ENCODE measurements at places on chromosomes 4 and X.

GRCh38 chrX:3326681-3327080, 19.8 kb downstream of the MXRA5 start:
- peak; percentile 76 for DNase-seq

DNA sequence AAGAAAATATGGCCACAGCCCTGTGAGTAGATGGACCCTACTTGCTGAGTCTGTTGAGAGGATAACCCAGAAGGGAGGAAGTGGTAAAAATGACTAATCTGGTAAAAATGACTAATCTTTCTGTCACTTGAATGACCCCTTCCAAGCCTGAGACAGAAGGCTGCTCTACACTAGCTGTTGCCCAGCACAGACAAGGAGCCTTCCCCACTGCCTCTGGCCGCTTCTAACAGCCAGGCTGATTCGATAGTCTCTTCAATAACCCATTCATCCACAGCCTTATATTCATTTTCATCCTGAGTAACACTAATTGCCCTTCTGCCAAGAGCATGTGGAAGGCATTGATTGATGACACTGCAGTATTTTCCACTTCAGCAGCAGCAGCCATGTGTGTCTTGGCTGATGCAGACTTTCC, 18.4 kb downstream of the MAGEB17 start:
- DNase-seq, result peak; percentile 38

- peak; percentile 93 for DNase-seq
Measured at GRCh38 chr4:140861359-140862176, 105.4 kb upstream of the TBC1D9 start.

DNA sequence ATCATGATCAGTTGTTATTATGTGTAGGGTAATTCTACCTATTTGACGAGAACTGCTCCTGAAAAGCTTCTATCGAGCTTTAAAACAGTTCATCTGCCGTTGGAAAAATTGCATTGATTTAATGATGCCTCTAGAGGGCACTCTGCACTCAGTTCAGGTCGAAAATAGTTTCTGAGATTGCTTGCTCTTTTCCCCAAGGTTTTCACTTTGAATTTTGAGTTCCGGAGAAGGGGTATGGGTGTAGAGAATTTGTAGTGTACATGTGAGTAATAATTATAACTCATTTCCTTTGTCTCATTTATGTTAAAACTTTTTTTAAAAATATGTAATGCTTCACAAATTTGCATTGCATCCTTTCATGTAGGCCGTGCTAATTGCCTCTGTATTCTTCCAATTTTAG, 28.4 kb upstream of the TNIP3 start:
- DNase-seq, result peak; percentile 79

DNA sequence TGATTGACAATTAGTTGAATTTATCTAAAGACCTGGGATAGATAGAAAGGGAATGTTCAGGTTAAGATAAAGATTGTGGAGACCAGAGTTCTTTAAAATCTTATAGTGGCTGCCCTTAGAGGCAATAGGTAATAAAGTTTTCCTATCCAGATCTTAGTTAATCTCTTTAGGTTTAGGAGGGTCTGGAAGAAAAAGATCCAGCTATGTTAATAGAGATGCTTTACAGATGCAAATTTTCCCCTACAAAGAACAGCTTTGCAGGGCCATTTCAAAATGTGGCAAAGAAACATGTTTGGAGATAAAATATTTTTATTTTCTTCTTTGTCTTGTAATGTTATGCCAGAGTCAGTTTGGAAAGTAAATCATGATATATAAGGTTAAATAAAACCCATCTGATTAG, 54.1 kb upstream of the CHIC1 start:
- no peak for DNase-seq

DNA sequence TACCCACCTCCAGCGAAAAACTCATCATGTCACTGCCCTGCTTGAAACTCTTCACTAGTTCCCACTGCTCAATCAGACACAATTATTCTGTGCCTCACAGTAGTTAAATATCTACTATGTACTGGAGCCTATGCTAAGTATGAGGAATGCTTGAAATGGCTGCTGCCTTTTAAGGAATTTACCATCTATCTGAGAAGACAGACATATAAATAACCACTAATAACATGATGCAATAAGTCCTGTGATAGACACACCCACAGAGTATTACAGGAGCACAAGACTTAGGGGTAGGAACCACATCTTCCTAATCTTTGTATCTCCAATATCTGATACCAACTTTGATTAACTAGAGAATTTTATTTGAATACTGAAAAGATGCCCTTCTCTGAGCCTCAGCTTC, 21.1 kb downstream of the SLC25A53 start:
- DNase-seq, result peak; percentile 7

DNA sequence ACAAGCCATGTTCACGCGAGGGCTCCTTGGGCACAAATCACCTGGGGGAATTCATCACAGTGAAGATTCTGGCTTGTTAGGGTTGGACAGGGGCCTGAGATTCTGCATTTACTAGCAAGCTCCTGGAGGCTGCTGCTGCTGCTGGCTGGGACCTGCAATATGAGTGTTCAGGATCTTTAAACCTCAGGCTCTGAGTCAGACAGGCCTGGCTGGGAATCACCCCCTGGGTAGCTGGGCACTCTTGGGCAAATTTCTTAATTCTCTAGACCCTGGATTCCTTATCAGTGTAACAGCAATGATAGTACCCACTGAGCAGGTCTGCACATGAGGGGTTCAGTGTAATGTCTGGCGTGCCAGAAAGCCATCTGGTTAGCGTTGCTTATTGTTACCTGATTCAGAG, 101.5 kb downstream of the DHX15 start:
- DNase-seq, result no peak

DNA sequence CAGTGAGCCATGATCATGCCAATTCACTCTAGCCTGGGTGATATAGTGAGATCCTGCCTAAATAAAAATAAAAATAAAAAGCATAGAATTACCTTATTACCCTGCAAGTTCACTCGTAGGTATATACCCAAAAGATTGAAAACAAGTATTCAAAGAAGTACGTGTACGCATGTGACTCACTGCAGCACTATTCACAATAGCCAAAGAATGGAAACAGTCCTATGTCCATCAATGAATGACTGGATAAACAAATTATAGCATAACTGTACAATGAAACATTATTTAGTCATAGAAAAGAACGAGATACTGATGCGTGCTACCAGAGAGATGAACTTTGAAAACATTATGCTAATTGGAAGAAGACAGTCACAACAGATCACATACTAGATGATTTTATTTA, 204.6 kb upstream of the DIAPH2 start:
- DNase-seq, result peak; percentile 32

DNA sequence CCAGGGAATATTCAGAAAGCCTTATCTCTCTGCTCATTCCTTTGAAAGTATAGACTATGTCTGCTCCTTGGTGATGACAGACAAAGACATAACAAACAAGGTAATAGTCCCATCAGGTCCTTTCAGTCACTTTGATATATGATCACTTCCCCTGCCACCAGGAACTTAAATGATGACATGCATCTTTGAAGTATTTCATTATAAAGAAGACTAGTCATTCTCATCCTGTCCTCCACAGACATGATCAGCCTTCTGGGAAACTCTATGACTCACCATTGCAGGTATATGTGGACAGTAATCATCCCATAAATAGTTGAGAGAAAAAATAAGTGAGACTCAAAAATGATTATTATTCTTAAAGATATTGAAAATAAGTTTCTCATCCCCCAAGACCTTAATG, 117.5 kb upstream of the VCX2 start:
- DNase-seq, result no peak

GRCh38 chr4:19523964-19524363, 727.7 kb upstream of the SLIT2 start:
- no peak for DNase-seq

GRCh38 chr4:87406462-87406861, 15.5 kb upstream of the HSD17B11 start:
- DNase-seq, result no peak

DNA sequence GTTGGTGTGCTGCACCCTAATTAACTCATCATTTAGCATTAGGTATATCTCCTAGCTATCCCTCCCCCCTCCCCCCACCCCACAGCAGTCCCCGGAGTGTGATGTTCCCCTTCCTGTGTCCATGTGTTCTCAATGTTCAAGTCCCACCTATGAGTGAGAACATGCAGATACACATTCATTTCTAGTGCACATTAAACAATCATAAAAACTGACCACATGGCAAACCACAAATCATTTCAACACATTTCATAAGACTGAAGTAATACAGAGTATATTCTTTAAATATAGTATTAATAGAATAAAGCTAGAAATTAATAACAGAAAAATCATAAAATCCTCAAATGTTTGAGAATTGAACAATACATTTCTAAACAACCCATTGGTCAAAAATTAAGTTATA, 34.1 kb downstream of the PRKG2 start:
- DNase-seq, result peak; percentile 19

DNA sequence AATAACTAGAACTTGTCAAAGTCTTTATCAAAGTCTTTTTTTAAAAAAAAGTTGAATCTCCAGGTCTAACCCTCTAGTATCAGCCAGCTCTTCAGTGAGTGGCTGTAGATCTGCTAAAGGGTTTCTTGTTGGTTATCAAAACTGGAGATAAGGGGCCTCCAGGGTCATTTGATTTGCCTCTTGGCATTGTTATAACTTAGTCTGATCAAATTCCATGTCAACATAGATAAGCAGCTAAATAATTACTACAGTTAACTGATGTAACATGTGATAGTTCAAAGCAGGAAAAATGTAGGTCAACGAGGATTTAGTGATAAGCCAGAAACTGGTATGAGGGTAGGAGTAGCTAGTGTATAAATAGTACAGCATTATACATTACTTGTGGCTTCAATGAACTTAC, 465.1 kb downstream of the PDHA2 start:
- DNase-seq, result no peak

- no peak for DNase-seq
Measured at GRCh38 chrX:9241427-9241826, 207.5 kb upstream of the FAM9B start.

DNA sequence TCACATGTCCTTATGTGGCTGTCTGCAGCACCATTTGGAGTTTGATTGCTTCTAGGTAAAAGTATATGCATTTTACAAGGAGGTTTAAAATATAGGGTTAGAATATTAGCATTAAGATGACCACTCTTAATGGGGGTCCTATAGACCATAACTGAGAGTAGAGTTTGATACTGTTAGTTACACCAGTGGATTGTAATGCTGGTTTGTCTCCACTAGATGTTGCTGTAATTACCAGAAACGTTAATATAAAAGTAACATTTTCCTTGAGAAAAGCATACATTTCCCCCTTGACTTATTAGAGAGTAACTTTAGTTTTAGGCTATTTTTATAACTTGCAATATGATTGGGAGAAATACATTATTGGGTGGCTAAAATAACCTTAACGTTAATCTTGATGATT, 93.0 kb downstream of the ZXDA start:
- peak; percentile 34 for DNase-seq

DNA sequence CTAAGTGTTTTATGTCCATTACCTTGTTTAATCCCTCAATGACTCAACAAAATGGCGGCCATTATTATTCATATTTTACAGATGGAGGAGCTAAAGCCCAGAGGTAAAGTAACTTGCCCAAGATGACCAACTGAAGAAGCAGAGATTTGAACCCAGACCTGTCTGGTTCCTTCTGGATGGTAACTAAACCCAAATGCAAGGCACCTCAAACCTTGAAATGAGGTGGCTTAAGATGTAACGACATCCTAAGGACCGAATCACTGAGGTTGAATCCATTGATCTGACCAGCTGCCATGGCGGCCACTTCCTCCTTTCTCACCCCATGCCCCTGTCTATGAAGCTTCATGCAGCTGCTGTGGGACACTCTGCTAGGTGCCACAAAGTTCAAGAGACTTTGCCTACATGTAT, 932 bp downstream of the TLR10 start:
- DNase-seq, result no peak

GRCh38 chrX:22043872-22044271, 11.7 kb downstream of the PHEX start:
- no peak for DNase-seq

GRCh38 chr4:6972911-6973310, 63.3 kb downstream of the TBC1D14 start:
- DNase-seq, result no peak

DNA sequence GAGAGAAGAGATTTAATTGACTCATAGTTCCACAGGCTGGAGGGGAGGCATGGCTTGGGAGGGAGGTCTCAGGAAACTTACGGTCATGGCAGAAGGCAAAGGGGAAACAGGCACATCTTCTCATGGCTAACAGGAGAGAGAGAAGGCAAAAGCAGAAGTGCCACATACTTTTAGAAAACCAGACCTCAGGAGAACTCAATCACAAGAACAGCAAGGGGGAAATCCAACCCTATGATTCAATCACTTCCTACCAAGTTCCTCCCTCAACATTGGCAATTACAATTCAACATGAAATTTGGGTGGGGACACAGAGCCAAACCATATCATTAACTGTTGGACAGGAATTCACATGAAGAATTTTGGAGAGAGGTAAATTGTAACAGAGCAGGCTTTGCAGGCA, 485.3 kb upstream of the PITX2 start:
- DNase-seq, result no peak

DNA sequence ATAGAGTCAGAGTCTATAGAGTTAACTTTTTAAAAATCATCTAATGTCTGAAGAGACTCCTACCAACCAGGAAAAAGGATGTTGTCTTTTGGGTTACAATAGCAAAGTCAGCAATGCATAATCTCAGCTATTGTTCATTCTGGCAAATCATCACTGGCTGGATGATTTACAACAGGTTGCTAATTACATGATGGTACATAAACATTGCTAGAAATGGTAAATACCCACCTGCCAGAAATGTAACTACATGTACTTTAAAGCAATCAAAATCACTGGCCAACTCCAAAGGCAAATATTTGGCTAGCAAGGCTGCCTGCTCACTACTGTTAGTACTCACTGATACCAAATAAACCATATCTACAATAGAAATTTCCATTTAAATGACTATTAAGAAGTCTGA, 91.1 kb downstream of the PPP3CA start:
- no peak for DNase-seq

GRCh38 chr4:159060161-159060560, 42.7 kb upstream of the RAPGEF2 start:
- no peak for DNase-seq

- DNase-seq, result peak; percentile 11
Measured at GRCh38 chr4:145099653-145100052, 1.5 kb downstream of the ABCE1 start.

DNA sequence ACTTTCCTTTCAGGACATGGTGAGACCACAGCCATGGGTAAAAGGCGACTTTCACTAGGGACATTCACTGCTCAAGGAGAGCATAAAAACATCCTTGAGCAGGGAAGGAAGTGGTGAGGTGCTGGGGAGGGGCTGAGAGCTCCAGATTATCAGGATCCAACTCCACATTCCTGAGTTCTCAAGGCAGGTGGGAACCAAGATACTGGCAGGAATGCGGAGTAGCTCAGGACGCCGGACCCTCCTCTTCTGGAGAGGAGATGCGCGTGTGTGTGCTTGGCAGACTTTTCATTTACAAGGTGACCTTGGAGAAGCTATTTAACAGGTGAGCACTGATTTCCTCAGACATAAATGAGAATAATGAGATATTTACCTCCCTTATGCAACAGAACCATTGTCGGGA, 41.3 kb upstream of the TXK start:
- DNase-seq, result no peak

DNA sequence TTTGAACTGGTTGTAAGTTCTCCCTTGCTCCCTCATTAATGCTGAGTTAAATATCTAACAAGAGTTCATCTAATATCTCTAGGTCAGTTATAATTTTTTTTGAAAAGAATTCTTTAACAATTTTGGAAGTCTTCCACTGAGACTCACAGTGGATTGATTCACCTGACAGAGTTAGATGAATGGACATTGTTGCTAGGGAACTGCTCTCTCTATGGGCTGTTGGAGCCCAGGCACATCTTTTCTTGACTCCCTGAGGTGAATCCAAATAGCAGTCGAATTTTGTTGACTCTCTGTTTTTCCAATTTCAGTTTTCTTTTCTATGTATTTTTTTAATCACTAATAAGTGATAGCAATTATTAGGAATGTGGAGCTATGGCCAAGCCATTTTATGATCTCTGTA, 996.1 kb upstream of the PABPC4L start:
- no peak for DNase-seq
